Posterior vena cava (tissue), 2 donors: ENCODE measurements at places on chromosomes 5 and 9. TPM values are rescaled to one million over a fixed set of nuclear protein-coding genes. Genes with fewer than 3 reads are reported as not detected.

GRCh38 chr5:15573590-15573989, 73.6 kb downstream of the FBXL7 start:
- DNase-seq: no peak

- DNase-seq: no peak
These were observed 8.3 kb downstream of the UGCG start for GRCh38 chr9:111904891-111905291.

DNA sequence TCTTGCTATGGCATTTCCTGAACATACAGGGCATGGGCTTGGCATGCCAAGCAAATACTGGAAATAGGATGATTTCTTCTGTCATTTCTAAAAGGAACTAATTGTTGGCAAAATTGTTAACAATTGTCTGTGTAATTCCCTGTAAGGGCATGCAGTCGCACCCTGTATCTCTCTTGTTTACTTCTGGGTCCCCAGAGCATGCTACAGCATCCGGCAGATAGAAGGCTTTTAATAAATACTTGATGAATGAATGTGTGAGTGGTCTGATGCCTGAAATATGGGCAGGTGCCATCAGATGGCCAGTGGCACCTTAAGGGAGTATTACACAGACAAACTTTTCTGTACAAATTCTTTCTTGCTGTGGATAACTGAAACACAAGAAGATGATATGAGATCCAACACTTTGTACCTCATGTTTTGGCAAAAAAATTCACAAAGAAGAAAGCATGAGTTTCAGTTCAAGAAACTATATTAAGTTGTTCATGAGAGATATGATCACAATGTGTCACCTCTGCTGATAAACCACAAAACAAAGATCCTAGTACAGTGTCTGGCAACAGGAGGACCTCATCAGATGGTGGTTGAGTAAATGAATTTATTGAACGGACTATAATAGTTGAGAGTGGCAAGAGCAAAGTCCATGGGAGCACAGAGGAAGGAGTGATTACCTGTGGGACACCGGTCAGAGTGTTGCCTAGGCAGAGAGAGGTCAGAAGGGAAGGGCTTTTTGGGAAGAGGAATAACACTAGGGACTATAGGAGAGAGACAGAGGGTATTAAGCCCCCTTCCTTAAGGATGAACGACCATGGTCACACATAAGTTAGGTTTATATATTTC, 194.2 kb downstream of the ATP10B start:
- DNase-seq: no peak

DNA sequence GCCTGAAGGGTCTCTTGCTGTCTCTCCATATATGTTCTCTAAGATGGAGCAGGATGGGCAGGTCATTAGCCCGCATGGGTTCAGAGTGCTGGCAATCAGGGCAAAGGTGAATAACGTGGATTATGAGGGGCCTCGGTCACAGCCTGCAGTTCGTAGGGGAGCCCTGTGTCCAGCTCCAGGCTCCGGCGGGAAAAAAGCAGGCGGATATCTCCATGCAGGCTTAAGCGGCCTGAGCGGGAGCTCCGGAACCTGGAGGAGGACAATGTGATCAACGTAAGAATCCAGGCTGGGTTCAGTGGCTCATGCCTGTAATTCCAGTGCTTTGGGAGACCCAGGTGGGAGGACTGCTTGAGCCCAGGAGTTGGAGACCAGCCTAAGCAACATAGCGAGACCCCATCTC, 2.2 kb upstream of the STOML2 start:
- DNase-seq: peak; percentile 81

DNA sequence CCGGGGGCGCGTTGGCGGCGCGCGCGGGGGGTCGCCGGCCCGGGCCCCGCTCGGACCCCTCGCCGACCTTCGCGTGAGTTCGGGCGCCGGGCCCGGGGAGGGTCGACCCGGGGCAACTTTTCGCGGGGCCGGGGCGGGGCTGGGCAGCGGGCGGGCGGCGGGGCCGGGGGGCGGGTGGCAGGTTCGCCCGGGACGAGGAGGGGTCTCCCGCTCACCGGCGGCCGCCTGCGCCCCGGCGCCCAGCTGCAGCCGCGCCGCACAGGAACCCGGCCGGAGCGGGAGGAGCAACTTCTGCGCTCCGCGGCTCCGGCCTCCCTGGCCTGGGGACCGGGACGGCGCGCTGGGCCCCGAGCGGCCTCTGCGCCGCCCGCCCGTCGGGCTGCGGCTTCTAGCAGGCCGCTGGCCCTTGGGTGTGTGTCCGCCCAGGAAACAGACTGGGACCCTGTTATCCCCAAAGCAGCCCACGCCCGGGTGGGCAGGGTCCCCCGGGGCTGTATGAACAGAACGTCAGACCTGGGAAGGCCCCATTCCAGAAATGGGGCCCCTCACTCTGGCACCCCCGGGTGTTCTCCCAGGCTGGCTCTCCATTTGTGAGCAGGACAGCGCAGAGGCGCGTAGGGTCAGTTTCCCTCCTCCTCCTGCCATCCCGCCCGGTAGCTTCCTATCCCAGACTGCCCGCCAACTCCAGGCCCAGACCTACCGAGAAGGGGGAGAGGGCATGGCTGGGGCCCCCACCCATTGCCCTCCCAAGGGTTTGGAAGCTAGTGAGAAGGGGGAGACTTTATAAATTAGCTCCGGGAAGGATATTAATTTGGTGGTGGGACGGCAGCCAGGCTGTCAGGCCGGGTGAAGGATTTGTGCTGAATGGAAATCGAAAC, 708 bp downstream of the RXRA start:
- no peak for DNase-seq

DNA sequence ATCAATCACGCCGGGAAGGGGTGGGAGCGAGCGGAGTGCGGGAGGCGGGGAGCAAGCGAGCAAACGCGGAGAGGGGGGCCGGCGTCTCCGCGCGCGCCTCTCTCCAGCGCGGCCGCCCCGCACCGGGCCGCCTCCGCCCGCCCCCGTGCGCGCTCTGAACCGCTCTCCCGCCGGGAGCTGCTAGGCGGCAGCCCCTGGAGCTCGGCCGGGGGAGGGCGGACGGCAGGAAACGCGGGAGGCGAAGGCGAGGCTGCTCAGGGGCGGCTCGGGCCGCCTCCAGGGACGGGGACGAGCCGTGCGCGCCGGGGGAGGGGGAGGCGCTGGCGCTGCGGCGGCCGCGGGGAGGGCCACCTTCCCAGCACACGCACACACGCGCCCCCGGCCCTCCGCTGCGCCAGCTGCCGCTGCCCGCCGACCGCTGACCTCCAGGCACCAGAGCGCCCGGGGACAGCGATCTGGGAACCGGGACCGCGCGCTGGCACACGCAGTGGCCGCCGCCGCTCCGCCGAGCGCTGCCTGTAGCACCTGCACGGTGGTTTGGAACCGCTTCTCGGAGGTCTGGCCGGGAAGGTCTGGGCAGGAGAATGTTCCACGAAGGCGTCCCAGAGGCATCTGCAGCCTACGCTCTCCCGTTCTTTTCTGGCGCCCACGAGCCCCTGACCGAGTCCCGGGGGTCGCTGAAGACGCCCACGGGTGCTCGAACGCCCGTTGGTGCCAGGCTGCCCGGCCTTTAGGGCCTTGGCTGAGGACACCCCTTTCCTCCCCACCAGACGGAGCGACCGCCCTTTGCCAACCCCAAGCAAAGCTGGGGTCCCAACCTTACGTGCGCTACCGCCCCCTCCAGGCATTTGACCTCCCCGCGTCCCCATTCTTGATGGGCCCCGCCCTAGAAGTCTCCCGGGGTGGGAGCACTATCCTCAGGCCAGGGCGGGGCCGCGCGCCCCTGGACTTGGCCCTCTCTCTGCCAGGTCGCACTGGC, at the start of gene GABBR2:
Gene GABBR2 (minus strand): TSS at position 3 of the 979 bp plus-strand sequence. CDS start 198 bp downstream, outside the sequence.
- DNase-seq: no peak

PTGES gene
- 15.9 TPM for total RNA-seq

BRD8 gene
- 31.4 TPM for total RNA-seq
